ENCODE measurements at places on chromosomes 12 and 14.
A peak's percentile ranks its signal among the peaks of the same experiment; 100 is the strongest.

DNA sequence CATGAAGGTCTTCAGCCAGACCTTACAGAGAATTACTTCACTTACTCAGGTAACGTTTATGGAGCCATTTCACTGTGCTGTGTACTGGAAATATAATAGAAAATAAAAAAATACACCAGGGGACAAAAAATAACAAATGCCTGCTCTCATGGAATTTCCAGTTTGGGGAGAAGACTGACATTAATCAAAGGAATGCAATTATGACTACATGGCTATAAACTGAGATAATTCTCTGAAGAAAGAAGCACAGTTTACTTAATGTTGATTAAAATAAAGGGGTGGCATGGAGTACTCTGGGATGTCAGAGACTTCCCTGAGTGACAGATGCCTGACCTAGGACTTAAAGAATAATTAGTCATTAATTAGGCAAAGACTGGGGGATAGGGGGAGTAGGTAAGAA, 59.0 kb downstream of the DENND5B start:
- no peak for DNase-seq

GRCh38 chr12:26299751-26300150, 104.4 kb downstream of the SSPN start:
- DNase-seq: no peak

DNA sequence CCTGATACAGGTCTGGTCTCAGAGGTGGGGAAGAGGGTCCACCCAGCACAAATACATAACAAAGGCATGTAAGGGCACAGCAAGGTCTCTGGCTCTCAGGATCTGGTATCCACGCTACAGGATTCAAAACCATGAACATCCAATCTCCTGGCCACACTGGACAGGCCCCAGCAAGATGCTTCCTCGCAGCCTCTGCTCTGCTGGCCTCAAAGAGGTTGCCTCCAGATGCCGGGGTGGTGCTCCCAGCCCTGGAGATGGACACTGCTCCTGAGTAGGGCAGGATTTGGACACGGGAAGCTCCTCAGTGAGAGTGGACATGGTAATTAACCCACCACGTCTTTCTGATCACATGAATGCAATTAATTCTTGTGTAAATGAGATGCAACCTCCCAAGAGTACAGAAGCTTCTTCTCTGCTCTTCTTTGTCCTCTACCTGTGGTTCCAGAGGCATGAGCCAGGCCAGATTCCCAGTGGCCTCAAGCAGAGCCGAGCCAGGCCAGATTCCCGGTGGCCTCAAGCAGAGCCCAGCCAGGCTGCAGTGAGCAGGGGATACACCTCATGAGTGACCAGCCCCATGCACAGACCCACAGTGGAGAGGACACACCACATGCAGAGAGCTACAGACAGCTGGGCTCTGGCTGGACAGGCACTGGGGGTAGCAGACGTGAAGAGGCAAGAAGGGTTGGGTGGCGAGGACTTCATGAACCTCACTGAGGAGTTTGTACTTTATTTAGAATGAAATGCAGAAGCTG, 186.4 kb downstream of the PIWIL1 start:
- DNase-seq: no peak

DNA sequence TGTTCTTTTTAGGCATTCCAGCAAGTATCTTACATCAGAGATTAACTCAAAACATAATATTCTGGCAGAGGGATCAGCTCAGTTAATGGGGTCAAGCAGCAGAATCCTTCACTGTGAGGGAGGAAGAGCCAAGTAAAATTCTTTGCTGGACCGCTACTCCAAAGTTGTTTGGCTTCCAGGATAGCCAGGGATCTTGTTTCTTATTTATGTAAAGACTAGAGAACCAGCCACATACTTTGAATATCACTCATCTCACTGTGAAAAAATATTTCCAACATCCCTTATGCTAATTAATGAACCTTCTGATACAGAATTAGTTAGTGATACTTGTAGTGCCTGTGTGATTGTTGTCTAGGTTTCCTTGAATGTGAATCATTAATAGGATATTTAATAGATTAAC, 94.2 kb downstream of the PLEKHA5 start:
- DNase-seq: no peak

- no peak for DNase-seq
These were observed 181.1 kb upstream of the STXBP6 start for GRCh38 chr14:25231004-25231403.

DNA sequence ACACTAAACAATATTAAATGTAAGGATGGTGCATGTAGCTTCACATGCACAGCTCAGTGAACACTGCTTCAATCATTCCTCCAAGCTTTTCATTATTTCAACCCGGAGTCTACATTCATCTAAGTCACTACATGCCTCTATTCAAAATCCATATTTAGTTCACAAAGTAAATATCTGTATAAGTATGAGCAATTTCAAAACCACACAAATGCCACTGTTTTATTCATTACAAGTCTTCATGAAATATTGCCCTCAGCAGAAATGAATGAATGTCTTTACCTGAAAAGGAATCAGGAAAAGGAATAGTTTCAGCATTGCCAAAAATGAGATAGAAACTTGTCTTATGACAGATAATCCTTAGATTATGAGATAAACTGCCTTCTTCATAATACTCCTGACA, 149.4 kb downstream of the SLC38A4 start:
- DNase-seq: no peak

DNA sequence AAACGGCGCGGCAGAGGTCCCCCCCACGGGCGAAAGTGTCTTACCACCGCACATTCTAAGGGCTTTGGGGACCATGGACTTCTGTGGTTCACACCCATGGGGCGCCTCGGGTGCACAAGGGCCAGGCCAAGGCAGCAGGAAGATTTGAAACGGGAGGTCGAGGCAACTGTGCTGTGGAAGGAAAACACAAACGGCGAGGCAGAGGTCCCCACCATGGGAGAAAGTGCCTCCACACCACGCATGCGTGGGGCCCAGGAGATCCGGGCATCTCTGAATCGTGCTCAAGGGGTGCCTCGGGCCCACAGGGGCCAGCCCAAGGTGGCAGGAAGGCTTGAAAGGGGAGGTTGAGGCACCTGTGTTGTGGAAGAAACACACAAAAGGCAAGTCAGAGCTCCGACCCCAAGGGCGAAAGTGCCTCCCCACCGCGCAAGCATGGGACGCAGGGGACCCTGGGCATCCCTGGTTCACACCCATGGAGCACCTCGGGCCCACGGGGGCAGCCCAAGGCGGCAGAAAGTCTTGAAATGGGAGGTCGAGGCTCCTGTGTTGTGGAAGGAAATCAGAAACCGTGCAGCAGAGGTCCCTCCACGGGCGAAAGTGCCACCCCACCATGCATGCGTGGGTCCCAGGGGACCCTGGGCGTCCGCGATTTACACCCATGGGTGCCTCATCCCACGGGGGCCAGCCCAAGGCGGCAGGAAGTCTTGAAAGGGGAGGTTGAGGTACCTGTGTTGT, 371.0 kb downstream of the ALG10 start:
- no peak for DNase-seq

DNA sequence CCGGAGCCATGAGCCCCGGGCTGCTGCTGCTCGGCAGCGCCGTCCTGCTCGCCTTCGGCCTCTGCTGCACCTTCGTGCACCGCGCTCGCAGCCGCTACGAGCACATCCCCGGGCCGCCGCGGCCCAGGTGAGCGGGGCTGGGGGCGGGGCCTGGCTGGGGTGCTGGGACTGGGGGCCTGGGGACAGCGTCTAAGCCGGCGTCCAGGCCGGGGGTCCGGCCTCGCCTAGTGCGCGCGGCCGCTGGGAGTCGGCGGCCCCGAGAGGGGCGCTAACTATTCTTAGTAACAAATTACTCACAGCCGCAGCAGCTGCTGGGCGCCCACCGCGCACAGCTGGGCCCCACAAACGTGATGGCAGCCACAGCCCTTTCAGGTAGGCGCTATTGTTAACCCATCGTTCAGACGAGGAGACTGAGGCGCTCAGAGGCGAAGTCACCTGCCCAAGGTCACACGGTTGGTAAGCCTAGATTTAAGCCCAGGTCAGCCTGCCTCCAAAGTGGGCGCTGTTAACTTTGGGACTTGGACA, 374 bp downstream of the CYP46A1 start:
- DNase-seq: no peak

- peak; percentile 74 for DNase-seq
These were observed 23.6 kb upstream of the TMEM260 start for GRCh38 chr14:56555921-56556570.

- DNase-seq: no peak
These were observed 8.9 kb downstream of the VAMP1 start for GRCh38 chr12:6461401-6462233.

- no peak for DNase-seq
These were observed 16.5 kb upstream of the GABARAPL1 start for GRCh38 chr12:10196210-10196609.

- no peak for DNase-seq
These were observed 15.4 kb downstream of the ISCA2 start for GRCh38 chr14:74508844-74509428.

GRCh38 chr12:50733706-50734105, 30.2 kb upstream of the ATF1 start:
- DNase-seq: no peak

DNA sequence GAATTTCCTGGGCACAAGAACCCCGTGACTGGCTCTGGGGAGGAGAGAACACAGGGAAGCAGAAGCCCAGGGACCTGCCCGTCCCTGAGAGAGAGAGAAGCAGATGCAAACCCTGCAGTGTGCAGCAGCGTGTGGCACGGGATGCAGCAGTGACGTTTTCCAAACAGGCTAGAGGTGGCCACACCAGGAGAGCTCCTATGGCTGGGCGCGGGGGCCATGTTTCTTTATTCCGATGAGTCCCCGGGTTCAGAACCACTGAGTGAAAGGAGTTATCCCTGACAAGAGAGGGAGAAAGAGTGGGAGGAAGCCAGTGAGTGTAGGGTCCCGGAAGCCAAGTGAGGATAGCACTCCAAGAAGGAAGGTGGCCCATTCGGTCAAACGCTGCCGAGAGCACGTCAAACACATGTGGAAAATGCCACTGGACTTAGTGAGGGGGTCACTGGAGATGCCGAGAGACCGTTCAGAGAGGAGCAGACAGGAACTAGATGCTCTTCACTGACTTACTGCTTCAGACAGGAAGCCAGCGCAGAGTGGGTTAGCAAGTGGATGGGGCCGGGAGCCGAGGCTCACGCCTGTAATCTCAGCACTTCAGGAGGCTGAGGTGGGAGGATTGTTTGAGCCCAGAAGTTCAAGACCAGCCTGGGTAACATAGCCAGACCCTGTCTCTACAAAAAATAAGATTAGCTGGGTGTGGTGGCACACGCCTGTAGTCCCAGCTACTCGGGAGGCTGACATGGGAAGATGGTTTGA, 123.0 kb downstream of the BCL11B start:
- DNase-seq: no peak

- DNase-seq: no peak
These were observed 1.5 kb downstream of the CRIP1 start for GRCh38 chr14:105487986-105488777.

DNA sequence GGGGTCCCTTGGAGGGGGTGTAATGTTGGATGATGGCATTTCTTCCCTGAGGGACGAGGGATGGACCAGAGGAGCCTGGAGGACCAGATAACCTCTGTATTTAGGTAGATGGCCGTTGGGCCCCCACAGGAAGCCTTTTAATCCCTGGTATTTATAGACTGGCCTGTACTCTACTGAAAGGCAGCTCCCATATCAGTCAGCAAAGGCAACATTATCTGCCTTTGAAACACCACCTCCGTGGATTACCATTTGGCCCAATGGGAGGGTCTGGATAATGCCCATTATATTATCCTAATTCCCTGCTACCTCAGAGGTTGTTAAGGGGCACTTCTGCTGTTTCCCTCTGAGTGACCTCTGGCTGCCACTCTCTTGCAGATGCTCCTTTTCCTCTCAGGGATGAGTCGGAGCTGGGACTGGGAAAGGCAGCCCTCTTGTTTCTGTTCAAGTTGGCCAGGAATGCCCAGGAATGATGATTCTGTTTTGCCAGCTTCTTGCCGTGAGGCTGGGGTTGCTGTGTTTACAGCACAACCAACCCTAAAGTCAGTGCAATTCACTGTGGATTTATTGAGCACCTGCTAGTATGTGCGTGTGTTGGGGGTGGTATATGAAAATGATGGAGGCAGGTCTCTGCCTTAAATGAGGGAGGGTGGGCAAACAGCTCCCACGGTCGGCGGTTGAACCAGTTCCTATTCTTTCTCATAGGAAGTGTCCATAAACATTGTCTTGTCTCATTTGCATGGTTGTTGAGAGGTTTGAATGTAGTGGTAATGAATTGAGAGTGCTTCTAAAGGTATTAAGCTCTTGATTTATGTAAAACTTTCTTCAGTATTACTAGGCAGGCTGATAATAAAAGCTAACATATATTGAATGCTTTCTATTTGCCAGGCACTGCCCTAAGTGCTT, 18.1 kb downstream of the SUSD6 start:
- no peak for DNase-seq

DNA sequence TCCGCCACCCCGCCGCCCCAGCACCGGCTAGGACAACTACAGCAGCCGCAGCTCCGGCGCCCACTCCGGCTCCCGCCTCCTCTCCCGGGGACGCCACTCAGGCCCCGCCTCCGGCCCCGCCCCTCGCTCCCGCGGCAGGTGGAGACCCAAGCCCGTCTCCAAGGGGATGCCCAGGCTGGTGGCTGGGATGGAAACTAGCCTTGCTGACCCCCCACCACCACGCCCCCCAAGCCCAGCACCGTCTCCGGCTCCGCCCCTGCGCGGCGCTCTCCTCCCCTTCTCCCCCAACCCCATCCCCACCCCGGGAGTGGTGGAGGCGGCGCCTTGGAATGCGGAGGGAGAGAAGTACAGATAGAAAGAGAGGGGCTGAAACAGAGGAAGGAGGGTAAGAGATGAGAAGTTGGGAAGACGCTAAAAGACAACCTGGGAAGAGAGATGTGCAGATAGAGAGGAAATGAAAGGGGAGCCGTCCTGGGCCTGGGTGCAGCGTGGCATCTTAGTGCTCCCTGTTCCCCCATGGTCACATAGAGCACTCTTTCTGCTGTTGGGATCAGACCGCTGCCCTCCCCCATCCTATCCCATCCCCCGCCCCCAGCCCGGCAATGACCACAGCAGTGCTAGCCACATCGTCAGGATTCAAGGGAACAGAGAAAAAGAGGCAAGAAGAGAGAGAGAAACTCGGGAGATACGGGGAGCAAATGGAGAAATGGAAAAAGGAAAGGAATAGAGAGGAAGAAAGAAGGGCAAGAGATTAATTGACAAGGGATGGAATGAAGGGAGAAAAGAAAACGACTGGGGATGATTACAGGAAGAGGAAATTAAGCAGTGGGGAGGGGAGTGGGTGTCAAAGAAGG, at the start of gene ITGA7:
Gene ITGA7, minus strand, starts transcription at position 64 of the 854 bp plus-strand sequence. CDS start 222 bp downstream, outside the sequence.
- DNase-seq: no peak

DNA sequence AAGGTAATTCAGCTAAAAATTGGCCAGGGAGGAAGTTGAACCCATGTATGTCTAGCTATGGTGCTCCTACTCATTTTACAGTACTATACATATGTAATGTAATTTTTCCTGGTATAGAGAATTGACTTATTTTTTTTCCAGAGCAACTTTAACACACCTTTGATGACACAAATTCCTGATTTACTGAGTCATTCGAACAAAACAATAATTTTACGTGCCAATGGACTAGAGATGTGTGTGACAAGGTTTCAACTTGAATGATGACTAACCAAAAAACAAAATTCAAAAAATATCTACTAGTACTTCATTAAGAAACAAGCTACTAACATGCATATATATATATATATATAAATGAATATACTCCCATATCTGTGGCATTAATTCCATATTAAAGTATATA, 180.5 kb downstream of the KITLG start:
- DNase-seq: no peak

Measured in NCI-H2107 (cell line).